ENCODE measurements at places on chromosomes 3 and 15. TPM values are rescaled to one million over a fixed set of nuclear protein-coding genes. Genes with fewer than 3 reads are reported as not detected.
A peak's percentile ranks its signal among the peaks of the same experiment; 100 is the strongest.

TRPM7 gene
- total RNA-seq = 16.0 TPM

NANOGP8 gene
- total RNA-seq = 0.78 TPM

GRCh38 chr3:121637922-121638321 is 22.8 kb downstream of the HCLS1 start:
- ATAC-seq = no peak

GRCh38 chr3:27559835-27560234 is 75.7 kb upstream of the SLC4A7 start:
- ATAC-seq = no peak

GRCh38 chr3:141862279-141862816 is 14.1 kb upstream of the ATP1B3 start:
- no peak for ATAC-seq

DNA sequence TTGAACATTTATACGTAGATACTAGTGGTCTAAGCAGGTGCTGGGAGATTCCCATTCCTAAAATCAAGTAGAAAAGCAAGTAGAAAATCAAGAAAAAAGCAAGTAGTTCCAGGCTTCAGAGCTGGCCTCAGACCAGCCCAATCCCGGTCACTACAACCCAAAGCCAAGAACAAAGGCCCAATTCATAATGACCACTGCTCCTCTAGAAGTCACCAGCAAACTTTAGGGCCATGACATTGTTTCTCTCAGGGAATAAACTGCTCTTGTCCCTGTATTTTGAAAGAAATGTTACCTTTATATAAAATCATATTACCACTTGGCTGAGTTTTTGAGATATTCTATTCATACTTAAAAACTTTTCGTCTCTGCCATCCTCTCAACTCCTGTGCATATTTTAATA is 106.3 kb upstream of the IL12A start:
- peak; percentile 16 for ATAC-seq

DNA sequence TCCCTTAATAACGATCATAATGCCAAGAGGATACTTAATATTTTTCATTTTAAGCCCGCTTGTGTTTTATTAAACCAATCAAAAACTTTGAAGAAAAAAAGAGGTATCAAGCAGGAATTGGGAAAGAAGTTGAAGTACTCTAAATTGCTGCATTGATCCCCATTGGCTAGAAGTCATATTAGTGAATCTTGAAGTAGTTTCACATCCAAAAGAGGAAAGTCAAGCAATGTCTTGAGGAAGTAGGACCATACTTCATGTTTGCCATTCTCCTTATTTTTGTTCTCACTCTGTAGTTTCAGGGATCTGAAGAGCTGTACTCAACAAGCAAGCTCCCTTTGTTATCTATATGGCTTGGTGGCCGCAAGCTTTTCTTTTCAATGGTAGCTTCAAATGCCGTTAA is 2.2 kb downstream of the SCAANT1 start:
- ATAC-seq = no peak

DNA sequence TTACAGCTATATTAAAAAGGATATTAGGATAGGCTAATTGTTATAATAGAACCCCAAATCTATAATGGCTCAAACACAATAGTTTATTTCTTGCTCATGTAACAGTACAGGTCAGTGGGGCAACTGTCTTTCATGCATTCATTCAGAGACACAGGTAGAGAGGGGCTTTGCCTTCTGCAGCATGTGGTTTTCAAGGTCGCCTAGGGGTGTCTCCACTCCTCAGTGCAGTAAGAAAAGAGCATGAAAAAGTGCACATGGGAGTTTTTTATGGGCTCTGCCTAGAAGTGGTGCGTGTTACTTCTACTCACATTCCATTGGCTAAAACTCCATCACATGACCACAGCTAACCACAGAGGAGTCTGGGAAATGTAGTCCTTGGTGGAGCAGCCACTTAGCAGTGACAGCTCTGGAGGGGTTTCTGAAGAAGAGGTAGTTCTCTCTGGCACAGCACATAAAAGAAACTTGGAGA is 1.8 kb downstream of the ZBTB38 start:
- ATAC-seq = peak; percentile 47

Measured in motor neuron (in vitro differentiated cells).